DND-41 (cell line): ENCODE measurements at places on chromosomes 1 and 21.

DNA sequence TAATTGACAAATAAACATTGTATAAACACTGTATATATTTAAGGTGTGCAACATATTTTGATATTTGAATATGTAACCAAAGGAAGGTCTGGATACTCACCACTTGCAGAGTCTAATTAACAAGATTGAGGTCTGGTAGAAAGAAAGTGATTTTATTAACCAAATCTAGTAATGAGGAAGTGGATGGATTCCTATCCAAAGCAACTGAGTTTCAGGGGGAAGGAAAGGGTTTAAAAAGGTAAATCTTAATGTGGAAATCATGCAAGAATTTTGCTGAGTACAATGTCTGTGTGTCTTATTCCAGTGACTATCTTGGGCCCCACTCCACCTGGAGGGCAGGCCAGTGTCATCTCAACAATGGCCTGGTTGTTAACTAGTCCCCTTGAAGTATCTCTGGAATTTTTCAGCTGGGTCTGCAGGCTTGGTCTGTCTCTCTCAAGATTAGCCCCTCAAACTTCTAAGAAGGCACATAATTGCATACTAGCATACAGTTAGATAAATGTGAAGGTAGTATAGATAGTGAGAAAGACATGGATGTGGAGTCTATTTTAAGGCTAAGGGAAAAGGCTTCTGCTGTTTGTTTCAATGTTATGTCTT lies 262.7 kb upstream of the RGS18 start:
- DNase-seq, result no peak

DNA sequence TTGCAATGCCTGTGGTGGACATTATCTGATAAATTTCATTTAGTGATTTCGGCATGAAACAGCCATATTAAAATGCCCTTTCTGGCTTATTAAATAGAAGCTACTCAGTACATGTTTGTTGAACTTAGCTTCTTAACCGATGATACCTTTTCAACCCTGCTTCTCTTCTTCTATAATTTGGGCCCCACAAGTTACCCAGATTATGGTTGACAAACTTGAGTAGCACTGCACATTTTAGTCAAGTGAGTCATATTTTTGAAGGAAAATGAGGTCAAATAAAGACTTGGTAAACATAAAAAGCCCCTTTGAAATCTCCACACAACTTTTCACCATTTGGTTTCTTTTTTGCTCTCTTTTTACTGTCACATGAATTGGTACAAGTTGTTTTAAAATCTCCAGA lies 33.8 kb downstream of the GIPC2 start:
- no peak for DNase-seq

- no peak for DNase-seq
These were observed 16.0 kb downstream of the DNAJC16 start for GRCh38 chr1:15542388-15543250.

- DNase-seq, result no peak
These were observed 6.1 kb downstream of the AGTRAP start for GRCh38 chr1:11741919-11742558.

DNA sequence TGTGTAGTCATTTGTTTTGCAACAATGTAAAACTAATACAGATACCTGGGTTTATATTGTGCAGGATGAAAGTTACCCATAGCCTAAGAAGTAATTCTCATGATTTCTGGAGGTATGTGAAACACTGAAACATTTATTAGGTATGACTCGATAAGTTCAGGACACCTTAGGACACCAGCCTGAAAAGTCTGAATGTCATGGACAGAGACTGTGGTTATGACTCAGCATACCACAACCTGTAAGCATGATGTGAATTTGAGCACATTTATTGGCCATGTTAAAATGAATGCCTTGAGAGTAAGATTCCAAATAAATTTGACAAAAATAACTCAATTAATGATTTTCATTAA lies 1471.7 kb upstream of the B3GALT2 start:
- no peak for DNase-seq

- DNase-seq, result no peak
These were observed 33.5 kb downstream of the ACOT7 start for GRCh38 chr1:6360117-6360496.

GRCh38 chr1:157932069-157932468 lies 61.4 kb upstream of the KIRREL1 start:
- no peak for DNase-seq

- DNase-seq, result peak; percentile 79
These were observed 4.2 kb downstream of the FMO1 start for GRCh38 chr1:171252482-171252881.

DNA sequence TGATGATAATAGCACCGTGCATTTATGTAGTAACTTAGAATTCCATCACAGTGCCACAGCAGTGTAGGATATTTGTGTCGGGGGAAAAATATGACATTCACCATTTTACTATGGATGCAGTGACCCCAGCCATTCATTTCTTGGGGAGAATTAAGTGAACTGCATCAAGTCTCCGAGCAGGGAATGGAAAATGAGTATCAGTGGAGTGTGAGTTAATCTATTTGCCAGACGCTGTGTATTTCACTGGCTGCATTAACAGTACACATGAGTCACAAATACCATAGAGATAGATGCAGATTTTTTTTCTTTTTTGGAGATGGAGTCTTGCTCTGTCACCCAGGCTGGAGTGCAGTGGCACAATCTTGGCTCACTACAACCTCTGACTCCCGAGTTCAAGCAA lies 33.8 kb upstream of the SLC45A1 start:
- DNase-seq, result no peak

GRCh38 chr1:40438391-40439015 lies 11.8 kb upstream of the ZFP69B start:
- no peak for DNase-seq

- no peak for DNase-seq
These were observed 391.5 kb downstream of the NTNG1 start for GRCh38 chr1:107532318-107532717.

DNA sequence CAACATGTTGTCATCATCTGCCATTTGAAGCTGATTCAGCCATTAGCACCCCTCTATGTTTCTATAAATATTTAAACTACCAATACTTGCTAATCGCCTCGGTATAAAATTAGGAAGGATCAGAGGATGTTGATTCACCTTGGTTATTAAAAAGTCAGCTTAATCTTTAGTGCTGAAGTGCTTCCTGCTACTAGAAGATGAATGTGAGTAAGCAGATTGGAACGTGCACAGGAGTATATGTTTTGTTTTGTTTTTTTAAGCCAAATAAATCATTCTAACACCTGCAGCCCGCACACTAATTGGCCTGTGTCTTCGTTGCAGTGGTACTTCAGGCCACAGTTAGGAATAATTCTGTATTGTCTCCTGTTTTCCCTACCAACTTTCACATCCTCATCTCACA lies 485.7 kb downstream of the AJAP1 start:
- DNase-seq, result no peak

DNA sequence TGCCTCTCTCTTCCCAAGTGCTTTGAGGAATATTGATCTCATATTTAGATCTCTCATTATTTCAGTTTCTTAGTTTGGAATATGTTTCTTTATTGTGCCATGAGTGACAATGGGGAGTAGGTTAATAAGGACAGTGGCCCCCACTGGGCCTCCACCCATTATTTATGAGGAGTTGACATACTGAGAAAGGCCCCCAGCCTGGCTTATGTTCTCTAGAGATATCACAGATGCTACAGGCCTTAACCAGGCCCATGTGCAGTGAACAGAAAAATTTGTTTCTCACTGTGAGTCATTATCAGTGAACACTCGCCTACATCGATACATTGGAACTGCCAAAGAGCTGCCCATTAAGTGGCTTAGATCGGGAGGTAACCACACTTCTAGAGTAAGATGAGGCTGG lies 35.7 kb upstream of the SYT6 start:
- DNase-seq, result no peak

- no peak for DNase-seq
These were observed 7.5 kb downstream of the SLC19A1 start for GRCh38 chr21:45534636-45535331.

- DNase-seq, result no peak
These were observed 60.7 kb upstream of the ITPKB start for GRCh38 chr1:226799634-226800281.

DNA sequence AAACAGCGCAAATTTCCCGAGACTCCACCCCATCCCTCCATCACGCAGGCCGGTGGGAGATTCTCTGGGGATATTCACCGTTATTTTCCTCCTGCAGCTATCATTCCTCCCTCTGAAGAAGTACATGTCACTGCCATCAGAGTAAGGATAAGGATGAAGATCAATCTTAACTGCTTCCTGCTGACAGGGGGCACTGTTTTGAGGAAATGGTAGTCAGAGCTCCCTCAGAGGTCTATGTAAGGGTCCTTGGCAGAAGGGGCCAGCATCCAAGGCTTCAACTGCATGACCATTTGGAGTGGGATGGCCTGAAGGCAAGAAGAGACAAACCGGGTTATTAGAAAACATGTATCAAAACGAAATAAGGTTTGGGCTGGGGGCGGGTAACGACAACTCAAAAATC lies 111.5 kb downstream of the KCNK1 start:
- DNase-seq, result no peak

DNA sequence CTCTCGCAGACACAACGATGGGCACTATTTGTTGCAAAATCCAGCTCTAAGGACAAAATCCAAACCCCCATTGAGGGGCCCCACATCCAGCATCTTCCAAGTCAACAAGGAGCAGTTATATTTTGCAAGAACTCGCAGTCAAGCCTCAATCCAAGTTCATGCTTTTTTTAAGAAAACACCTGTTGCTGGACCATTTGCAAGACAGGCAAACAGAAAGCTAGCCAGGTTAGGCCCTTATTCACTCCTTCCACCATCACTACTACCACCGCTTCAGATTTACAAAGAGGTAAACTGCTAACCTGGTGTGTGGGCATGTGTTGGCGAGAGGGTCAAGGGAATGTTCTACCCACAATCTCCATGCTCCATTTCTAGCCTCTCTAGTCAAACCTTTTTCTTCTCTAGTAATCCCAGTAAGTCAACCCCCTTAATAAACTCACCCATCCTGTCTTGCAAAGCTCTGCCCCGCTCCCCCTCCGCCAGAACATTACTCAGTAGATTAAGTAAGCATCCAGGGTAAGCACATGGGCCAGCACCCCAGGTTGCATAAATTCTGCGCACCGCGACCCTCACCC lies 703 bp downstream of the ERI3 start:
- no peak for DNase-seq

DNA sequence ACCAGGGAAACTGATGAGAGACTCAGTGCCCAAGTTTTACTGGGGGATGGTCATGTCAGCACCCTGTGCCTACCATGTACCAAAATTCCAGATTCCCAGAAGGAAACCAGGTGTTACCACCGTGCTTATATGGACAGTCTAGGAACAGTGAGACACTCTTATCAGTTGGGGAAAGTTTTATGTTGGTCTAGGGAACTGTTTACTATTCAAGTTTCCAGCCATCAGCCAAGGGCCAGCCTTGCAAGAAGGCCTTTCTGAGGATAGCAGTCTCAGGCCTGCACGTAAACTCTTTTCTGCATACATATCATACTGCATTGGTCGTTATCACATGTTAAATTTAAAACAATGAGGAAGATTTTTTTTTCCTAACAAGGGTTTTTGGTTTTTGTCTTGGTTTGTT lies 12.6 kb downstream of the TMEM269 start:
- DNase-seq, result no peak

DNA sequence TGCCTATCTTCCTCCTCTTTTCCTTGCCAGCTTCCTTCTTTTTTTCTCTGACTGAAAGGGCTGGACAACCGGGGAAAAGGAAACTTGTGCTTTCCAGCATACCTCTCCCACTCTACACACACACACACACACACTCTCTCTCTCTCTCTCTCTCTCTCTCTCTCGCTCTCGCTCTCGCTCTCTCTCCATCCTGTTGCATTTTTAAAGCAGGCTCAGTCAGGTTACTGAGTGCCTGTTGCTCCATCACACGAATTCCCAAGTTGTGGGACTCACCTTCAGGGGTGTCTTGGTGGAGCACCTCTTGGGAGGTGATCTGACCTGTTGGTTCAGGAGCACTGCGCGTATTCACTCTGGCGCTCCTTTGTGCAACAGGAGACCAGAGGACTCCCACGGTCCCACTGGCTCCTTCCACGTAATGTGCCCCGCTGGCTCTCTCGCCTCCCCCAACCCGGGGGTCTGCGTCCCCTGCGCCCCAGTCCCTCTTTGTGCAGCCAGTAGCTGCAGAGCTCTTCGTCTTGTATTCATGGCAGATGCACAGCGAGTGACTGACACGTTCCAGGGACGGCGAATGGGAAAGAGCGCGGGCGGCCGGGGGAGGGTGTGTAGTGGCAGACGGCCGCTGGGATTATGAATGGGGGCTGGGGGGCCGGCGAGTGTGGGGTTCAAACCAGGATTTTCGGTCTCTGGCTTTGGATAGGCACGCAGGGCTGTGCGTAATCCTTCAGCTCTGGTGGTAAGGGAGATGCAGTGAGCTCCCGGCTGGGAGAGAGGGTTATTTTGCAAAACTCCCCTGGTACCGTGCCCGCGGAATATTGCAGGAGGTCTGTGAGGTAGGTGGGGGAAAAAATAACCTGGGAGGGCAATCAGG lies 660 bp upstream of the PDE4B start:
- peak; percentile 5 for DNase-seq

- no peak for DNase-seq
These were observed 485.4 kb upstream of the USP24 start for GRCh38 chr1:55700359-55701130.

DNA sequence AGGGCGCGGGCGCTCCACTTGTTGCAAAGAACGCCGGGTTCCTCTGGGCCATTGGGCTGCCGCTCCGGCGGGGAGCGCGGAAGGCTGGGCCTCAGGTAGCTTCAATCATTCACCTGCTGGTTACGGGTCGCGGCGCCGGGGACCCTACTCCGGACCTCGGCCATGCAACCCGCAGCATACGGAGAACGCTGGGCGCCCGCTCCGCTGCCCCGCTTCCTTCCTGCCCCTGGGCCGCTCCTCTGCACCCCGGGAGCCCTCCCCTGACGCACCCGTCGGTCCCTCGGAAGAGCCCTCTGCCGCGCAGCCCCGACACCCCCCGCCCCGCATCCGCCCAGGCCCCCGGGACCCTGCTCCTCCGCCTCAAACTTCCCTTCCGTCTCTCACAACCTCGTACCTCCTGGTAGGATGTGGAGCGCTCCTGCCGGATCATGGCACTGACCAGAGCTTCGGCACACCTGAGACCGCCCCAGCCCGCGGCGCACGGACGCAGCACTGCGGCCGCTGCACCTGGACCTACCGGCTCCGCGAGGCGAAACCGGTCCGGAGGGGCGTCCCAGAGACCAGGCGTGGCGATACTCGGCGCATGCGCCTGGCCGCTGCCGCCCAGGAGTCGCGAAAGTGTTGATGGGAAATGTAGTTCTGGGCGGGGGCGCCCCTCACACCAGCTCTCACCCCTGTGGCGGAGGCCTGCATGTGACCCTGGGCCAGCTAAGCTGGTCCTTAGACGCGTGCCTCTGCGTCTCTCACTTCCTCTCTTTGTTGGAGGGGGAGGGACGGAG lies at the start of gene PACC1:
TSS of gene PACC1 (minus strand) at position 559 of the 779 bp plus-strand sequence. CDS start at position 430, 129 bp downstream.
- peak; percentile 92 for DNase-seq

- DNase-seq, result no peak
These were observed 96.1 kb upstream of the DPT start for GRCh38 chr1:168825129-168825528.

GRCh38 chr1:21884456-21885235 lies 52.5 kb downstream of the HSPG2 start:
- no peak for DNase-seq

DNA sequence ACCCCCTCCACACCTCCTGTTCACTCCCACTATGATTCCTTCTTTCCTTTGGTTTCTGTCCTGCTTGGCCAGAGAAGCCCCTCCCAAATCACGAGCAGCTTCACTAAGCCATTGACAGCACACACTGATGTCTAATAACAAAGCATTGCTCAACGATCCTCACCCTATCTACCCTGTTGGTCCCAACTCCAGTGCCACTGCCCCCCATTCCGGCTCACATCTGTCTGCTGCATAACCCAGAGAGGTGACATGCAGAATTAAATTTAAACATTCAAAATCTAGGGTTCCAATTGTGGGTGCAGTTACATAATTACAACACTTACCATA lies 236.9 kb downstream of the TTLL7 start:
- no peak for DNase-seq

GRCh38 chr1:61672376-61672775 lies 52.6 kb downstream of the TM2D1 start:
- DNase-seq, result no peak
